ENCODE measurements at places on chromosomes 7 and 10.

GRCh38 chr7:80900583-80901576, 18.0 kb downstream of the SEMA3C start:
- no peak for DNase-seq

DNA sequence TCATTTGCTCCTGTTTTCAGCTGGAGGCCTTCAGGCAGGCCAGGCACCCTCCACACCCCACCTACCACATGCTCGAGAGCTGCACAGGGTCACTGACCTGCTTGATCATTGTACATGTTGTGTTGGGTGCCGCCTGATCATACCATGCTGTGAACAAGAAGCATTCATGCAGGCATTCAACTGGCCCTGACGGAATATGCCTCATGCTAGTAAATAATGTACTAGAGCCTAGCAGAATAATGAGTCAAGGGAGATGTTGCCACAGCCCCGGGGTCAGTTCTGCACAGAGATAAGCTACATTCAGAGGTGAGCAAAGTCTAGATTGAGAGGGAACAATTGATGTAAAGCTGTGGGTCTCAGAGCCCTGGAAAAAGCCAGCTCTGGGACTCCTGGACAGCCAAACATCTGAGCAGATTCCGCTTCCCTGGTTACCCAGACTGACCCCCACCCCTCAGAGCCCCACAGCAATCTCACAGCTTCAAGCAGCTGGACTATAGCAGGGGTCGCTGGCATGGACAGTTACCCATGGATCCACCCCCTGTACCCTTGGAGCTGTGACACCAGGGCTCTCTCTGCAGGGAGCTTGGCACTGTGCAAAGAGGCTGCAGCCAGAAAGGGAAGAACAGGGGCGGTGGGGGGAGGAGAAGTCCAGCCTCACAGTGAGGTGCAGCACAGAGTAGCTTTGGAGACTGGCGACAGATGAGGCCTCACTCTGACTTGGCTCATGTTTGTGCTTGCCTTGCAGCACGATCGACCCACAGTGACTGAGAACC, 86.6 kb downstream of the FRMPD2 start:
- DNase-seq = no peak

DNA sequence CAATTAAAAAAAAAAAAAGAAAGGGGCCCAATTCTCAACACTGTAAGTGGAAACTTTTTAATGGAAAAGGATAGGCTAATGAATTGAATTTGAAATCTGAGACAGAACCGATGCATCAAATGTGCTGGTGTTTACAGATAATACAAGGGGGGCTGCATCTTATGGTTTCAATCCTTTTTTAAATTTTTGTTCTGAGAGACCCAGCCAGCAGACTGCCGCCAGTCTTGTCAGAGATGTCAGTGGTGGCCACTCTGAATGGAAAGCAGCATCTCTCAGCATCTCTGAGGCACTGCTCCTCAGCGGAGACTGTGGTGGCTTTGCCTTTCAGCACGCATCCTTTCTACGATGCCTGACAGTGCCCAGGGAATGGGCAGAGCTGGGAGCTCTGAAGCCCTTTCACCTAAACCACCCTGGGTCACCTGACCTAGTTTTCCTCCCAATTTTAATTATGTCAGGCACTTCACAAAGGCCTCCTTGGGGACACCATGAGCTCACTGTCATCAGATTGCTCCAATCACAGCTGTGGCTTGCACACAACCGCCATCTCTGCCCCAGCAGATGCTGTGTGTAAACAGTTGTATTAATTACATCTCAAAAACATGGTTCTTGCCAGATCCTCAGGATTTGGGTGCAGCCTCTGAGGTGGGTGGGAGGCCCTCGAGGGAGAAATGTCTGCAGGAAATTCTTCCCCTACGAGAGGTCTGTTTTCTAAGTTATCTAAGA, 81.2 kb downstream of the EGFR start:
- no peak for DNase-seq

- DNase-seq = no peak
Measured at GRCh38 chr10:3336673-3337293, 164.2 kb upstream of the PITRM1 start.

DNA sequence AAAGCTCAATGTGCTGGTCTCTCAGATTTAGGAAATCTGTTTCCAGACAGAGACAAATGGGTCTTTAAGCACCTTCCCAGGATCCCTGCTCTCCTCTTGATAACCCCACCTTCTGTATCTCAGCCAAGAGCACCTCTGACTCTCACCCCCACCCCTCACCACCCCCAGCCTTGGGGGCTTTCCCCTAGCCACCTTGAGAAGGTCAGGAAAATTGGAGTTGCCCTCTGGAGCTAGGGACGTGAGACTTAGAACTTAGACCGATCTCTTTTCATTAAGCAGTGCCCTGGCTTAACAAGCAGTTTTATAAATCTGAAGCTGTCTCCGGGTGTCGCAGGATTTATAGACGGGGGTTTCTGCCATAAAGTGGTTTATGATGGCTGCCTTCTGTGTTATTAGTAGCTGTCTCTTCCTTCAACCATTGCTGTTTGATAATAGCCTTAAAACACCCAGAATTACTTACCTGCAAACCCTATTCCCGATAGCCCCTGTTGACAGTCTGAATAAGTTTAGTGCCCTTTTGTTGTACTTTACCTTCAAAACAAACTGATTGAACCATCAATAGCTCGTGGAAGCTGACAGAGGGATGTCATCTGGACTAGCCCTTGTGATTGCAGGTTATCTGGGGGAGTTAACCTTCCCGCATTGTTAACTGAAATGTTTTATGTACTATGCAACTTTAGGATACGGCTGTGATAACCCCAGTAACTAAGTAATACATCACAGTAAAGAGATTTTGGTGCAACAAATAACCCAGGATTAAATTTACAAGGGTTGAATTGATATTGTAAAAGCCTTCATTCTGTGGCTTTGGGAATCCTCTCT, 621.5 kb downstream of the LRMDA start:
- no peak for DNase-seq

GRCh38 chr7:44713680-44714335, 34.8 kb upstream of the ZMIZ2 start:
- no peak for DNase-seq

- no peak for DNase-seq
Measured at GRCh38 chr10:86649471-86650150, 4.7 kb upstream of the OPN4 start.

GRCh38 chr7:132290021-132290420, 286.2 kb downstream of the PLXNA4 start:
- DNase-seq = no peak

- no peak for DNase-seq
Measured at GRCh38 chr7:362402-363096, 72.6 kb downstream of the FOXL3 start.

GRCh38 chr10:126686719-126687118, 16.2 kb upstream of the C10orf90 start:
- DNase-seq = no peak

DNA sequence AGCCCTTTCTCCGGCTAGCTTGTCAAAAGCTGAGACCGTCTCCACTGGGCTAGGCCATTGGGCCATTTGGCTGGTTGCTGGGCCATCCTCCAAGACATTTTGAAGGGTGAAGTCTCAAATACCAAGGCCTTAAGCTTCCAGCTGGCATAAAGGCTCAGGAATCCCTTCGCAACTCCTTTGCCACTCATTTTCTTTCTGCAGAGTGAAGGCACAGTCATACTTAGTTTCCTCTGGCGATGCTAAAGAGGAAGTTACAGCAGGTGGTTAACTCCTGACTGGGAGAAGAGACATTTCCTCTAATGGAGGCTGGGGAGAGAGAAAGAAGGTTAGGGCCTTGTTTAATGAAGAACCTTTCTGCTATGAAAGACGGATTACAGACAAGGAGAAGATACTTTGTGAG, 4.8 kb upstream of the REPIN1 start:
- no peak for DNase-seq

GRCh38 chr10:113562069-113562468, 9.2 kb downstream of the HABP2 start:
- DNase-seq = no peak

- DNase-seq = peak; percentile 66
Measured at GRCh38 chr7:129376076-129376777, 58.0 kb upstream of the STRIP2 start.

DNA sequence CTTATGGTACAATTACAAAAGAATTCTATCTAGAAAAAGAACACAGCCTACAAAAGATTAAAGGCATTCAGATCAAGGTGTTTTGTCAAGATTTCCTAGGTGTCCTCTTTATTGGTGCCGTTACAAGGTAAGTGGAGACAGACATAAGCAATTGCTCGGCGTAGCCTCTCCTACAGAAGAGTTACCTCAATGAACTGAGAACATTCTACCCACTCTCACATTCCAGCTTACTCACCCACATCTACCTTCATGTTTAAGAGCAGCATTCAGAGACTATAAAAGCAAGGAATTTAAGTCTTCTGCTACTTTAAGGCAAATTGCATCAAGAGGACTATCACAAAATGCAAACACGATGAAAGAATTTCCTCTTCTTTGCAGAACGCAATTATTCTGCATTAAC, 29.5 kb downstream of the MPP7 start:
- DNase-seq = no peak

DNA sequence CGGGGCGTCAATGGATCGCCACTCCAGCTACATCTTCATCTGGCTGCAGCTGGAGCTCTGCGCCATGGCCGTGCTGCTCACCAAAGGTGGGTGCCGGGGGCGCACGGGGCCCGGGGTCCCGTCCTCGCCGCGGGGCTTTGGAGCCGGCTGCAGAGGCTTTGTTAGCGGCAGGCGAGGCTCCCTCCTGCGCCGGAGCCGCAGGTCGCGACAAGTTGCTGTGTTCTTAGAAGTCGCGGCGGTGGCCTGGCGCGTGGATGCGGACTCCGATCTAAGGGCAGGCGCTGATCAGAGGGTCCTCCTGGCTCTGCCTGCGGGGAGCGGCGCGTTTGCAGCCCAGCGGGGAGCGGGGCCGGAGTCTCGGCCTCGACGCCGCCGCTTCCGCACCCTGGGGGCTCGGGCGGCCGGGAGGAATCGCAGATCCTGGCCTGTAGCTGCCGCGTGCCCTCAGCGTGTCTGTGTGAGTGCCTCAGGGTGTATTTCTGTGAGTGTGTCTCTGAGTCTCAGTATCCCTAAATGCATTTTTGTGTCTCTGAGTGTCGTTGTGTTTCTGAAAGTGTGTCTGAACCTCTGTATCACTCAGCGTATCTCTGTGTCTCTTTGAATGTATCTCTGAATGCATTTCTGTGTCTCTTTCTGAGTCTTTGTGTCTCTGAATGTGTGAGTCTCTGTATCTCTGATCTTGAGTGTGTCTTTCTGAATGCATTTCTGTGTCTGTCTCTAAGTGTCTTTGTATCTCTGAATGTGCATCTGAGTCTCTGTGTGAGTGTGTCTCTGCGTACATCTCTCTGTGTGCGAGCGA, 766 bp downstream of the BAMBI start:
- no peak for DNase-seq

DNA sequence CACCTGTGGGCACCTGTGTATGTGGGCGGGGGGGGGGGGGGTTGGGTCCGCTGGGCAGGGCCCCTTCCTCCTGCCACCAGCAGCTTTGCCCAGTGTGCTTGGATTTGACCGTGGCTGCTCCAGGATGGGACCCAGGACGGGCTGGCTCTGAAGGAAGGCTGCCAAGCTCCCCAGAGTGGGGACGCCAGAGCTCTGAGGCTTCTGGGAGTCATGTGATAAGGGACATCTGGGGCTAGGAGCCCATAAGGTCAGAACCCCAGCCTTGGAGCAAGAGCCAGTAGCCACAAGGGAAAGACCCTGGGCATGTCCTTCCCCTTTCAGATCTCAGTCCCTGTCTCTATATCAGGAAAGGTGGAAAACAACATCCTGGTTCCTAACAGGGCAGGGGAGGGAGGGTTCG, 21.8 kb upstream of the AMZ1 start:
- no peak for DNase-seq

- no peak for DNase-seq
Measured at GRCh38 chr7:151454305-151454704, 14.4 kb upstream of the CRYGN start.

GRCh38 chr7:158023157-158023556, 564.5 kb downstream of the PTPRN2 start:
- DNase-seq = no peak

- peak; percentile 60 for DNase-seq
Measured at GRCh38 chr7:39949971-39950472, at the start of gene CDK13. Gene CDK13 (plus strand): TSS chr7:39950256. CDS start chr7:39950642, 386 bp downstream.

GRCh38 chr7:20816372-20816959, 29.8 kb upstream of the SP8 start:
- no peak for DNase-seq

DNA sequence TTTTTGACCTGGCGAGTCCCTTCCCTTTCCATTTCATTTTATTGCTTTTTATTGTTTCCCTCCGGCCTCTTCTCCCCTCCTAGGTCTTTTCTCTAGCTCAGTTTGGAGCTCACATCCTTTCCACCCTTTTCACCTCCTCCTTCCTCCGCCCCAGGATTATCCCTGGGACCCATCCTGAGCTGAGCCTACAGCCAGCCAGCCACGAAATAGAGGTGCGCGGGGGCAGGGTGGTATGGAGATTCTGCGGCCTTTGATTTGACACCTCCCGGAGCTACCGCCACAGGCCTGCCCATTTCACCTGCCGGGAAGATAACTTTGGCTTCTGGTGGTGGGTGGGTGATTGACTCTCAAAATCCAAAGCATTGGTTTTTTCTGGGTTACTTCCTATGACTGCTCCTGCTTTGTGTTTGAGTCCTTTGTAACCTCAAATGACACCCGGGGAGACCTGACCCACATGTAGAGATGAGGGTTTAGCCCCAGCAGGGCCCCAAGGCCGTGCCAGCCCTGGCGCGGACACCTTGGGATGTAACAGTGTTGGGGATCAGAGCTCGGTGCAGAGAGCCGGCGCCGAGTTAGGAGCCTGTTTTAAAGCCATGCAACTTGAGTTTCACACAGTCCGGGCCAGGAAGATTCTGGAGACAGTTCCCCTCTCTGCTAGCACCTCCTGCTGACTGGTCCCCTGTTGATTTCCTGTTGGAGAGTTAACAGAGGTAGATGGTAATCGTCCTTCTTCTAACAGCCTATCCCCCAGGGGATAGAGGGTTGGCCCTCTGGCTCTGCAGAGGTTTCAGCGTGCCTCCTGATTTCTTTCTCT, 1.5 kb downstream of the DUSP5 start:
- no peak for DNase-seq

- no peak for DNase-seq
Measured at GRCh38 chr10:116848944-116849247, 403 bp upstream of the ENO4 start.

DNA sequence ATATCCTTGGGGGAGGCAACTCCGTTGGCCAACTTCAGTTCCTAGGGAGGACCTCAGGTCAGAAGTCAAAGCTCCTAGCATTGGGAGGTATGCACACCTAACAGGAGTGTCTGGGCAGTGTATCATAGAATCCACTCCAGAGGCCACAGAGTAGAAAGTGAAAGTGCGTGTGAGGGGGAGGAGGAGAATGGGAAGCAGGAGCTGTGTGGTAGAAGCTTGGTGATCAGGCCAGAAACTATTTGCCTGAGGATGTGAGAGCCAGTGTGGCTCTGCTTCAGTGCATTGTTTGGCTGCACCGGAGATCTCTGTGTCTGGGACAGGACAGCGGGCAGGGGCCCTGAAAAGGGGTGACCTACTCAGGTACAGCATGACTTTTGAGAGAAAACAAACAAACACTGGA, 557.4 kb upstream of the VSTM2A start:
- DNase-seq = no peak

Measured in COLO829 (cell line).